ENCODE measurements at places on chromosomes 7 and 10.
A peak's percentile ranks its signal among the peaks of the same experiment; 100 is the strongest.

- no peak for DNase-seq
These were observed 48.8 kb downstream of the PNLIPRP3 start for GRCh38 chr10:116476461-116476860.

GRCh38 chr10:125684581-125684980 lies 1.6 kb upstream of the TEX36 start:
- no peak for DNase-seq

- no peak for DNase-seq
These were observed 39.2 kb upstream of the DNAJC1 start for GRCh38 chr10:22042557-22043326.

DNA sequence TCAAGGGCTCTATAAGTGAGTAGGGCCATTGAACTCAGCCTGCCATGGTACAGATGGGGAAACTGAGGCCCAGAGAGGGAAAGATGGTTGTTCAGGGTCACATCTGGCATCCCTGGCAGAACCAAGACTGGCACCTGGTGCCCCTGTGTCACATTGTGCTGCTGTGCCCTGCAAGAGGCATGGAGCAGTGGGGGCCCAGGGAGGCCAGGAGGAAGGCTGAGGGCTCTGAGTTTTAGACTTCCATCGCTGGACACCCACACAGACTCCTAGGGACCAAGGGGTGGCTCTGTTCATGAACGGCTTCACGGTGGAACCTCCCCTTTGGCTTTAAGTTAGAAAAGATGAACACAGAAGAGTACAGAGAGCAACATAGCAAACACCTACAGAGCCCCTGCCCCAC lies 66.7 kb upstream of the AQP1 start:
- DNase-seq, result no peak

DNA sequence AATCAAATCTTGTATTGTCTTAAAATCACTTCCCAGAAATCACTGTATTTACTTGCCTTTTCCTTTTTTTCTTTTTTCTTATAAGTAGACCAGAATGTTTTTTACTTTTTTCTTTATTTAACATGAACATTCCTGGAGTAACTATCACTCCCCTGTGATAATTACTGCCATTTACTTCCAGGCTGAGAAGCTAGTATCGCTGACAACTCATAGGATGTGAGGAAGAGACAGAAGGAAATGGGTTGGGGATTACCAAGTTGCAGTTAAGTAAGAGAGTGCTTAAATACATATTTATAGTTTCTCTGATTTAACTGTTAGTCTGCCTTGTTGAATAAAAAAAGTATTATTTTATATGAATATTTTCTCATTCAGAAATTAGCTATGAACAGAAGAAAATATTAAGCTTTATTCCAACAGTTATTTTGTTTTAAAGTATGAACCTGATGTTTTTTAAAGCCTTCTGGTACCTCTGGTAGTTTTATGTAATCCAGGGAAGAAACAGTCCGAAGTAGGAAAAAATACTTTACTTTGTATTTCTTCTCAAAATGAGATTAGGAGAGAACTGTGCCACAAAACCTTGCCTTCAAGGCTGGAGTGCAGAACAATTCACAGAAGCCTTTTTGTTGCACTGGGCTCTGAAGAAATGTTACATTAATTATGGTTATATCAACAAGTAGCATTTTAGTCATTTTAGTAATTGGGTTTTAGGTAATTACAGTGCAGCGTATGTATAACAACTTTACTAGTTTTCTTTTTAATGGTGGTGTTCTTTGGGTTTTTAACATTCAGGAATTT lies 72.8 kb downstream of the SHOC2 start:
- no peak for DNase-seq

DNA sequence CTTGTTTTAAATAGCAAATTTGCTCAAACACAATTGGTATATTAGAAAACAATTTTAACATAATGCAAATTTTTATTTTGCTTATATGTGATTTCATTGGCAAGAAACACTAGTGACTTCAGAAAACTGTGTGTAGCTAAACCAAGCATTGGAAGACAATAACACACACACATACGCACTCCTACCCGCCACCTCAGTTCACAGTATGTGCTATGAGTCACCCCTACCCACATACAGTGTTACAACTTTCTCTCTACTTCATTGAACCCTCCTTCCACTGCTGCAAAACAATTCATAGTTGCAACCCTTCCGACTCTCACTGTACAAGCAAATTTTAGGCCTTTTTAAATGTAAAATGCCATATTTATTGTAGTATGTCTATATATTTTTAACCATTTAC lies 119.9 kb upstream of the THSD7A start:
- DNase-seq, result no peak

DNA sequence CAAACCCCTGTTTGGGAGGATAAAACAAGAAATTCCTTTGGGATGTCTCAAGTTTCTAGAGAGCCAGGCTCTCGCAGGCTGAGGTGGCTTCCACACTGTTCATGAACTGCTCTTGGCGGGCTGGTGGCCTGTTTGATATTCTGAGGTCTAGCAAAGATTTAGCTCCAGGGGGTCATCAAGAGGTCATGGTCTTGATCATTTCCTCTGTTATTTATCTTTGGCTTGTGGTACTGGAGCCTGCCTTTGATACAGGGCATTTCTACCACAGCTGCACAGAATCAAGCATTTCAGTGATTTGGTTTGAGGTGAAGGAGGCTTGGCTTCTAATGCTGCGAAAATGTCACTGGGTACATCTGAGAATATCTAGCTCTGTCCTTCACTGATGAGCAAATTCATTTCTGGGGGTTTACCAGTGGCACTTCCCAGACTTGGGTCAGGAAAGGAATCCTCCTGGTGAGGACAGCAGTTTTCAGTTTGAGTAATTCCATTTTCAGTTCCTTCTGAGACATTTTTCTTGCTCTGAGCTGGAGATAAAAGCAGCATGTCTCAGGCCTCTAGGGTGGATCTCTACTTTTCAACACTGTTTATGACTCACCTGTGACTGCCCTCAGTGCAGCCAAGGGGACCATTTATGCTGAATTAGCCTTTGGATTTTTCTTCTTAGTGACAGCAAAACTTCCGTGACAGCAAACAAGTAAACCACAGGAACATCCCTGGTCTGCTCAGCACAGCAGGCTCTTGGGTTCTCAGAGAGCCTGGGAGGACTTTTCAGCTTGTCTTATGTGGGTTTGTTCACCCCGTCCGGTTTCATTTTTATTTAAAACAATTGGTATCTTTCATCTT lies 312.0 kb downstream of the RNLS start:
- peak; percentile 75 for DNase-seq

GRCh38 chr7:29126804-29127203 lies 19.5 kb downstream of the CPVL start:
- no peak for DNase-seq

GRCh38 chr10:63759335-63759734 lies 238.1 kb downstream of the REEP3 start:
- no peak for DNase-seq

DNA sequence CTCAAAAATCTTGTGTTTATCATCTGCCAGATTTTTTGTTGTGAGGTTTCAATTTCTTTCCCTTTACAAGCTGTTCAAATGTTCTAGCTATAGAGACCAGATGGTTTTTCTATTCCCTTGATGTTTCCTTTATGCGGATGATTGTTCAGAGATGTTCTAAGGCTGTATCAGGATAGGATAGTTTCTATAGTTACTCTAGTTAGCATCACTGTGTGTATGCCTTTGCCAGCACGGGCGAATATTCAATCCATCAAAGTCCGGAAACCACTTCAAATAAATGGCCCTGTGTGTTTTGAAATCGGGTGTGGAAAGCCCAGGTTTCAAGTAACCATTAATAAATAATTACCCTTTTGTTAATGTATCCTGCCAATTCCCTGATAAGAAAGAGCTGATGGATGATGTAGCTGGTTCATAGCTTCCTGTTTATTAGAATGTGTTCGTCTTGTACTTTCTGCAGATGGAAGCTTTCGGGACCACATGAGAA lies 149.8 kb upstream of the PRKCQ start:
- DNase-seq, result no peak

GRCh38 chr7:157565201-157565626 lies 228.4 kb downstream of the DNAJB6 start:
- no peak for DNase-seq

DNA sequence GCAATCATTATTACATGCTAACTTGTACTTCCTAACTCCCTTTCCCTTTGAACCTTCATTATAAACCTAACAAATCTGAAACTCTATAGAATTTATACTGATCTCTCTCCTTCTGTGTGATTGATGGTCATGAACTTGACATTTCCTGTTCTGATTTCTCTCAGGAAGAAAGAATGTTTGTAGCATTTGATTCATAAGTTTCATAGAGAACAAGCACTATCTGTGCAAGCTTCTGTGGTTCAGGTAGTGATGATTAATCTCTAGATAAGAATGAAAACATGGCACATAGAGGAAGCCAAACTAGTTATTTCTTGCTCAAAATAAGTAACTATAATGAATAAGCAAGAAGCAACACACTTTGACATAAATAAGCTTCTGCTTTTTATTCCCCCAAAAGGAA lies 34.2 kb downstream of the TFPI2 start:
- no peak for DNase-seq

DNA sequence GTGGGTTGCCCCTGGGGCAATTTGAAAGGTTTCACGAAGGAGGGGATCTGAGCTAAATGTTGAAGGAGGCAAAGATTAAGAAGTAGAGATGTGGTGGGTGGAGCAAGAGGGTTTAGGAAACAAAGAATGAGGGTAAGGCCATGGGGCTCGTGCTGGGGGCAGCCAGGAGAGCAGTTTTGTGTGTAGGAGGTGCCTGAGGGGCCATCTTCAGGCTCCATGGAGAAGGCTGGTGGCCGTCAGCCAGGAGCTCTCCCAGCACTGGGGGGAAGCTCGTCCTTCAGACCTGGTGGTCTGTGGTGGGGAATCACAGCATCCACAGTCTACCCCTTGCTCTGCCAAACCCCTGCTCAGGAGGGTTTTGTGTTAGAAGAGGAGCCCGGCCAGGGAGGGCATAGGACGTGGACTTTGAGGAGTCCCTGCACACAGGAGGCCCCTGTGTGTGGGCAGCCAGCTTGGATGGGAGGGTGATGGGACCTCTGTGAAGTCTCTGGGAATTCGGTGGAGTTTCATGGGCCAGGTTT lies 11.8 kb upstream of the CXCL12 start:
- no peak for DNase-seq

GRCh38 chr10:106872176-106872575 lies 292.3 kb downstream of the SORCS1 start:
- no peak for DNase-seq

GRCh38 chr10:88193018-88193417 lies 329.6 kb downstream of the PTEN start:
- no peak for DNase-seq

DNA sequence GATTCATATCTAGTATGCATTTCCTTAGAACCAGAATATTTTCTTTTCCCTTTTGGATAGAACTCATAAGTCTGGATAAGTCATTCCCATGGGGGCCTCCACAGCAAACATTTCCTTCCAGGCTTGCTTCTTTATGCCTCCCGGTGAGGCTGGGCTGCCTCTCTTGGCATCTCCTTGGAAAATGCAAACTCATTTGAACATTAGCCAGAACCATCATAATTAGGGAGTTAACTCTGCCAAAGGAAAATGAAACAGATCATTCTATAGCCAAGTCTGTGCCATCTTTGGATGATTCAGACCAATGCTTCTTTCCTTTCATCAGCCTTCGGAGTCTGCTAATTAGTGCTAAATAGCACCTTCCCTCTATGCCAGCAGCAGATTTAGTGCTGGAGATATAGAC lies 81.1 kb downstream of the PLPP4 start:
- DNase-seq, result no peak
